ENCODE measurements at places on chromosomes 1 and 21. TPM values are rescaled to one million over a fixed set of nuclear protein-coding genes. Genes with fewer than 3 reads are reported as not detected.

SYCP1 gene
- not detected for total RNA-seq

PTAFR gene
- total RNA-seq, result 0.09 TPM

KCNE2 gene
- total RNA-seq, result not detected

RNF223 gene
- total RNA-seq, result 0.23 TPM

SH3BGR gene
- total RNA-seq, result 0.30 TPM

PAQR6 gene
- total RNA-seq, result 5.1 TPM

ZBTB8B gene
- total RNA-seq, result not detected

ADAM30 gene
- not detected for total RNA-seq

MCOLN2 gene
- total RNA-seq, result 2.3 TPM

MTARC2 gene
- total RNA-seq, result 13.4 TPM

OR2L8 gene
- not detected for total RNA-seq

SEC16B gene
- total RNA-seq, result 1.3 TPM

C1orf210 gene
- total RNA-seq, result not detected

REN gene
- total RNA-seq, result not detected

Measured in A549 treated with Mapracorat at 1 μM for 4 hours (cell line).